ENCODE measurements at places on chromosomes 4 and X.

- DNase-seq: no peak
Measured at GRCh38 chr4:88672987-88673386, 24.6 kb downstream of the NAP1L5 start.

DNA sequence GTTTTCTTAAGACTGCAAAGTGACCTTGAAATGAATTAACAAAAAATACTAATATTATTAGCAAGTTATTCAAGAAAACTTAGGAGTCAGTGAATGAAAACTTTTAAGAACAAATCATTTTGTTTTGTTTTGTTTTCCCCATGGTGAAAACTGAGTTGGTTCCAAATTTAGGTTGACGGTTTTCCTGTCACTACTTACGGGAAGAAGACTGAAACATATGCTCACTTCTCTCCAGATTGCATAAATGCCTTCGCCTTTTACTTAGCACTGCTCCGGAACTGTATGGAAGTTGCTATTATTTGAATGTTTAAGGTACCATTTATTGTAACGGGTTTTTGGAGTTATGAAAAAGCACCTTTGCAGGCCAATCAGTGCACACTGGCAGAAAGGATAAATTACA is 42.8 kb downstream of the DOCK11 start:
- DNase-seq: no peak

DNA sequence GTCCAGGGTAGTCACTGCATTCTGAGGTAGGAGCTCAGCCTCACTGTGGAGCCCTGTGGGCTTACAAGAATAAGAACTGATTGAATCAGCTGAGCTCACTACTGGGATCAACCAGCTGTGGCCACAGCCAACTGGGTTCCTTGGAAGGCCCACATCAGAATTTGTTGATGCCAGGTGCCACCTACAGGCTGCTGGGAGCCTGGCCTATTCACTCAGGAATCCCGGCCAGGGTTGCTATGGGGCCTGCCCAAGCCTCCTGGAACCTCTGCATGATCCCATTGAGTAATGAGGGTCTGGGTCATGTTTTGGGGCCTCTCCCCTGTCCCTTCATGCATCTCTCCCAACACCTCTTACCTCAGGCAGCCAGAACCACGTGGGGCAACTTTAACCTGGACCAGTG is 53.9 kb upstream of the KIAA1210 start:
- no peak for DNase-seq

GRCh38 chr4:119581190-119581873 is 47.3 kb downstream of the PDE5A start:
- DNase-seq: no peak

DNA sequence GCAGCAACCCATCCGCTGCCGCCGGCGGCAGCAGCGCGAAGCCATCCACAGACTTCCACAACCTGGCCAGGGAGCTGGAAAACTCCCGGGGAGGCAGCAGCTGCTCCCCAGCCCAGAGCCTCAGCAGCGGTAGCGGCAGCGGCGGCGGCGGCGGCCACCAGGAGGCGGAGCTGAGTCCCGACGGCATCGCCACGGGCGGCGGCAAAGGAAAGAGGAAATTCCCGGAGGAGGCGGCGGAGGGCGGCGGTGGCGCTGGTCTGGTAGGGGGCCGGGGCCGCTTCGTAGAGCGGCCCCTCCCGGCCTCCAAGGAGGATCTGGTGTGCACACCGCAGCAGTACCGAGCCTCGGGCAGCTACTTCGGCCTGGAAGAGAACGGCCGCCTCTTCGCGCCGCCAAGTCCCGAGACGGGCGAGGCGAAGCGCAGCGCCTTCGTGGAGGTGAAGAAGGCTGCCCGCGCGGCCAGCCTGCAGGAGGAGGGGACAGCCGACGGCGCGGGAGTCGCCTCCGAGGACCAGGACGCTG is 4.9 kb downstream of the PRDM8 start:
- peak; percentile 79 for DNase-seq

GRCh38 chr4:72006586-72006985 is 25.2 kb upstream of the NPFFR2 start:
- no peak for DNase-seq

GRCh38 chrX:13750204-13750603 is 15.7 kb downstream of the OFD1 start:
- DNase-seq: no peak

GRCh38 chr4:26238778-26239679 is 81.8 kb upstream of the RBPJ start:
- no peak for DNase-seq

DNA sequence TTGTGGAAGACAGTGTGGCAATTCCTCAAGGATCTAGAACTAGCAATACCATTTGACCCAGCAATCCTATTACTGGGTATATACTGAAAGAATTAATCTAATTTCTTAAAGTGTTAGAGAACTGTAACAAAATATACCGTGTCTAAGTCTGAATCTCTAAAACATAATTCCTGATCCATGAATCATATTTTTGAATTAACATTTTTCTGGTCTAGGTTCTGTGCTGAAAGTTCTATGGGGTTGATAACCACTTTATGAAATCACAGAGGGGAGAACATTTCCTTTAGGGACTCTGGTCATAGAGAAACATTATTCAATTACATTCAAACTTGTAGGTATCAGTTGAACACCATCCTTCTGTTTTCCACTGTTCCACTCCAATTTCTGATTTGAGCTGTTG is 91.9 kb upstream of the ETNPPL start:
- no peak for DNase-seq

- peak; percentile 5 for DNase-seq
Measured at GRCh38 chr4:2714061-2714770, 41.9 kb downstream of the TNIP2 start.

DNA sequence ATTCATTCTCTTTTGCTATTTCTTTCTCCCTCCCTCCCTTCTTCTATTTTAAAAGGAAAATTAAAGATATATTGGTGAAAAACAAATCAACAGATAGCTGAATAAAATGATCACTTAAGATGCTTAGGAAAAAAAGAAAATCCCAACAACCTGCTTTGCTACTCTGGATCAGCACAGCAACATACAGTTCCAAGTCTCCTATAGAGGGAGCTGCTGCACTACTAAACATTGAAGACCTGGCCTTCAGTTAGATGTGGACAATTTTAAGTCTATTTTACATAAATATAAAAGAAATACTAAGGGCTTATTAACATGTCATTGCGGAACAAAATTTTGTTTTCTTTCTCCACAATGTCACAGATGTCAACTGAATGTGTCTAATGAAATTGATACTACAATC is 226.4 kb downstream of the MAGEB5 start:
- no peak for DNase-seq

DNA sequence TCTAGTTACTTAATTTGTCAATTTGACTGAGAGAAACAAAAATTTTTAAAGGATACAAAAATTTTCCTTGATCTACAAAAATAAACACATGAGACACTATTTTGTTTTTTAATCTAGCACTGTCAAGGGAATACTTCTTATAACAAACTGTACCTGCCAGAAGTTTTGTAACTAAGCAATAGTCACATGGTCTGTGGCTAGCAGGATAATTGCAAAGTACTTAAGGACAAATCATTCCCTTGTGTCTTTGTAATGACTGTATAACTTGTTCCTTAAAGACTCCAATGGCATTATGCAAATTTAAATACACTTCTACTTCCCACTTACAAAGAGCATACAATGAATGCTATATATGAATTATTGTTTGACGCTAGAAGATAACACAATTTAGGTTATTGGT is 25.1 kb upstream of the ANK2 start:
- DNase-seq: no peak

- no peak for DNase-seq
Measured at GRCh38 chr4:157977086-157977485, 195.7 kb downstream of the GASK1B start.

DNA sequence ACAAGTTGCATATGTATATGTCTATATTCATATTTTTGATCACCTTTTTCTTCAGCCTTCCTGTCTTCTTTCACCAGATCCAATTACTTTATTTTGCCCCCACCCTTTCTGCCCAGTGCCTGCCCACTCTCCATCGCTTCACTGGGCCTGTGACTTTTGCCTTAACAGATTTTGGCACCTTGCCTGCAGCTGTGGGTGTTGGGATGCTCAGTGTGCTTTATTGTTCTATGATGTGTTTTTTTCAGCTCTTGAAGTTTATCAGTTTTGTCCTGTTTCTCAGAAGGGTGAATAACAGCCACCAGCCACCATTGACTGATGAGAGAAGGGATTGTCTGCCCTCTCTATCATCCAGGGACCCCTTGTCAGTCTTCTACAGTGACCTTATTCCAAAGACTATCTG is 77.2 kb upstream of the GALNT7 start:
- DNase-seq: no peak

- no peak for DNase-seq
Measured at GRCh38 chr4:74933562-74934015, 673 bp downstream of the PARM1 start.

- no peak for DNase-seq
Measured at GRCh38 chr4:179583221-179583620, 2141.0 kb upstream of the AGA start.

DNA sequence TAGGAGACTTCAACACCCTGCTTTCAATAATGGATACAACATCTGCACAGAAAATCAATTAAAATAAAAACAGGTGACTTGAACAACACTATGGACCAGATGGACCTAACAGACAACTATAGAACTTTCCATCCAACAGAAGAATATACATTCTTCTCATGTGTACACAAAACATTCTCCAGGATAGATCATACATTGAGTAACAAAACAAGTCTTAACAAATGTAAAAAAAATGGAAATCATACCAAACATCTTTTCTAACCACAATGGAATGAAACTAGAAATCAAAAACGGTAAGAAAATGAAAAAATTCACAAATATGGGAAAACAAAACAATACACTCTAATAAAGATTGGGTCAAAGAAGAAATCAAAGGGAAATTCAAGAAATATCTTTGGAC is 24.7 kb downstream of the CYP2U1 start:
- DNase-seq: no peak

DNA sequence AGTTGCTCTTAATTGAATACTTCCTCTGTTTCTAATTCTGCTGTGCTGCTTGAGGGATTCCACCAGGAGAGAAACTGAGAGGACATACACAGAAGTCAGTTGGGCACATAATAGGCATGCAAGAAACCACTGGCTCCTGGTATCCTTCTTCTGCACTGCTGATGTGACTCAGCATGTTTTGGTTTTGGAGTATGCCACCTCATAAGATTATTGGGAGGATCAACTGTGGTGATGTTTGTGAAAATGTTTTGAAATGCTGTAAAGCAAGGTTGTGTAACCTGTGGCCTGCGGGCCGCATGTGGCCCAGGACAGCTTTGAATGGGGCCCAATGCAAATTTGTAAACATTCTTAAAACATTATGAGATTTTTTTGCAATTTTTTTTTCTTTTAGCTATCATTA is 119.6 kb downstream of the GATB start:
- DNase-seq: no peak

DNA sequence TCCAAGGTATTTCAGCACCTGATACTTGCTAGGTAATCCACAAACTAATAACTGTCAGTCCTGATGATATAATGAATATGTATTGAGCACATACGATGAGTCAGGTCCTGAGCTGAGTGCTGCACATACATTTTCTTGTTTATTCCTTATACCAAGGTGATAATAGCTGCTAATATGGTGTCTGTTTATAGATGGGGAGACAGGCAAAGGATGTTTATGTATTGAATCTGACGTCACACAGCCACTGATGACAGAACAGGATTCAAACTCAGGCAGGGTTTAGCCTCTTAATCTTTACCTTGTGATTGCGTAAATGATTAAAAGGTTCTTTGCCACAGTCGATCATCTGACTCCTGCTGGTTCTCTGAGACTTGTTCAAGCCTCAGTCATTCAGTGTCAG is 609.9 kb upstream of the CPEB2 start:
- DNase-seq: no peak

DNA sequence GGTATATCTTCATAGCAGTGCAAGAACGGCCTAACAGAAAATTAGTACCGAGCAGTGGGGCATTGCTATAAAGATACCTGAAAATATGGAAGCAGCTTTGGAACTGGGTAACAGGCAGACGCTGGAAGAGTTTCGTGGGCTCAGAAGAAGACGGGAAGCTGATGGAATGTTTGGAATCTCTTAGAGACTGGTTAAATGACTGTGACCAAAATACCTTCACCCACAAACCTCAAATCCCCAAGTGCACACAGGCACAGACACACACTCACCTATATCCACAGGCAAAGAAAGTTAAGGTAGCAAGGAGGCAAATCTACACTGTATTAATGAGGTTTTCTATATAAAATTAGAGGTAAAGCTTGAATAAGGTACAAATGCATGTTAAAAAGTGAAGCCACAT is 14.6 kb upstream of the SPRY1 start:
- no peak for DNase-seq
